ENCODE measurements at places on chromosomes 2 and 18. TPM values are rescaled to one million over a fixed set of nuclear protein-coding genes. Genes with fewer than 3 reads are reported as not detected.

DNA sequence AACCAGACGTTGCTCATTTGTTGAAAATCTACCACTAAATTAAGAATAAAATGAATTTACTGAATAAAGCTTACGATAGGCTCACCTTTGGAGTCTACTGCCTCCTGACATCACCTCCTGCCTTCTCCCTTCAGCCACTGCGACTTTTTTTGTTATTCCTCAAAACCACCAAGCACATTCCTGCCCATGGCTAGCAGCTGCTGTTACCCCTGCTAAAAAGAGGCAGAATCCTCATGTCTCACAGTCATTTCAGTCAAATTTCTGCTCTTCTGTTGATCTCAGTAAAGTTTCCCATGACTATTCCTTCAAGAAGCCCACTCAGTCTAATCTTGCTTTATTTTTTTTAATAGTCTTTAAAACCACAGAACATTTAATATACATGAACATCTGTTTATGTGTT is 40.8 kb upstream of the ANKRD62 start:
- DNase-seq, result no peak

- DNase-seq, result no peak
Measured at GRCh38 chr2:195252018-195252417, 405.0 kb upstream of the SLC39A10 start.

- no peak for DNase-seq
Measured at GRCh38 chr2:239858179-239858578, 167.0 kb downstream of the NDUFA10 start.

DNA sequence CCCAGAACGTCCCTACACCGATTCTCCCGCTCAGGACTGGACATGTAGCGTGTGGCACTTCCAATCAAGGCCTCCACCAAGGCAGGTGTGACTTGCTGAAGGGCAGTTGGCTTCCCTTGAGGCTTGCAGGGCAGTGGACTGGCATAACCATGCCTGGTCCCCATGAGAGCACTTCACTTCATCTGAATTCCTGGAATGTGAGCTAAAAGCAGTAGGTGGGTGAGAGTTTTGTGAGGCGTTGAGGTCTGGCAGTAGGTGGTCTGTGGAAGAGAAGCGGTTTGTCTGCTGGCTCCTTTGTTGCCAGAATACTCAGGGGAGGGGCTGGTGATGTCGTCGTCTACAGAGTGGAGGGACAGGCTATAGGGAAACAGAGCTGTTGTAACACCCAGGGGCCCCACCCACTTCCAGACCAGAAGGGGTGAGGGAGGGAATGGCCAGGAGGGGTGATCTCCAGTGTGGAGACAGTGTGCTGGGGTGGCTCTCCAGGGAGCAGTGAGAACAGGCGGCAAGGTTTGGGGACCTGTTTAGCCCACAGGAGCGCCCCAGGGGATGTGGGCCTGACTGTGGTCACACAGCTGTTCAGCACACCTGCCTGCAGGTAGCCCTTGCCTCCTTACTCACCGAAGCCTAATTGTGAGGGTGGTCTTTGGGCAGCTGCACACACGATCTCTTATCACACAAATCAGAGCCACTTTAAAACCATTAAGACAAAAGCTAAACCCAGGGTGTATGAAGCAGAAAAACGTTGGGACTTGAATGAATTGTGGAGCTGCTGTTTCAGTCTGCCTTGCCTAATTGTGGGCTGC is 21.5 kb upstream of the ALKAL2 start:
- DNase-seq, result no peak

DNA sequence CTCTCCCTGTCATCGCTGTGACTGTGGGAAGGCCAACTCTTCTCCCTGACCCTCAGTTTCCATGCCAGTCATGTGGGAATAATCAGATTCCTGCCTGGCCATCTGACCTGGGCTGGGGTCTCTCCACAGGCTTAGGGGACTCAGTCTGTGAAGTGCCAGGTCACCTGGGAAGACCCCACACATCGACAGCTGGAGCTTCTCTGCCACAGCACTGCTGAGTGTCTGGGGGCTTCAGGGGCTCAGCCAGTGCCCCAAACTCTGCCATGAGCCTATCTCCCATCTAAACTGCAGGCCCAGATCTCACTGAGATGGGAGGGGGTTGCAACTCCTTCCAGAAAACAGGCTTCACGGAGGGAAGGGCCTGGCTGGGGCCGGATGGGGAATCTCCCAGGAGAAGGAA is 42.0 kb upstream of the OTOS start:
- no peak for DNase-seq

GRCh38 chr2:216842636-216843035 is 17.2 kb downstream of the TNP1 start:
- no peak for DNase-seq

- no peak for DNase-seq
Measured at GRCh38 chr2:39514825-39515224, 77.7 kb upstream of the MAP4K3 start.

DNA sequence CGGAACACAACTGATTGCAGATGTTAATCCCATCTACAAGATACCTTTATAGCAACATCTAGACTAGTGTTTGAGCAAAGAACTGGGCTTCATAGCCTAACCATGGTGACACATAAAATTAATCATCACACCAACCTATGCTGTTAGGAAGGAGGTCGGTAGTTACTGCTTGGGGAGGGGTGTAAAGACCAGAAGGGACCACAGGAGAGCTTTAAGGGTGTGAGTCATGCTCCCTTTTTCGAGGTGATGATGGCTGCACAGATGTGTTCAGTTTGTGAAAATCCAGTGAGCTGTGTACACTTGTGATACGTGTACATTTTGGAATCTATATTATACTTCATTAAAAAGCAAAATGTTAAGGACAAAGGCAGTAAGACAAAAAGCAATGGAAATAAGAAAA is 4.6 kb upstream of the SEH1L start:
- no peak for DNase-seq

- no peak for DNase-seq
Measured at GRCh38 chr2:217228732-217229131, 368.9 kb upstream of the TNP1 start.

GRCh38 chr2:50791271-50791670 is 240.7 kb downstream of the NRXN1 start:
- DNase-seq, result no peak

DNA sequence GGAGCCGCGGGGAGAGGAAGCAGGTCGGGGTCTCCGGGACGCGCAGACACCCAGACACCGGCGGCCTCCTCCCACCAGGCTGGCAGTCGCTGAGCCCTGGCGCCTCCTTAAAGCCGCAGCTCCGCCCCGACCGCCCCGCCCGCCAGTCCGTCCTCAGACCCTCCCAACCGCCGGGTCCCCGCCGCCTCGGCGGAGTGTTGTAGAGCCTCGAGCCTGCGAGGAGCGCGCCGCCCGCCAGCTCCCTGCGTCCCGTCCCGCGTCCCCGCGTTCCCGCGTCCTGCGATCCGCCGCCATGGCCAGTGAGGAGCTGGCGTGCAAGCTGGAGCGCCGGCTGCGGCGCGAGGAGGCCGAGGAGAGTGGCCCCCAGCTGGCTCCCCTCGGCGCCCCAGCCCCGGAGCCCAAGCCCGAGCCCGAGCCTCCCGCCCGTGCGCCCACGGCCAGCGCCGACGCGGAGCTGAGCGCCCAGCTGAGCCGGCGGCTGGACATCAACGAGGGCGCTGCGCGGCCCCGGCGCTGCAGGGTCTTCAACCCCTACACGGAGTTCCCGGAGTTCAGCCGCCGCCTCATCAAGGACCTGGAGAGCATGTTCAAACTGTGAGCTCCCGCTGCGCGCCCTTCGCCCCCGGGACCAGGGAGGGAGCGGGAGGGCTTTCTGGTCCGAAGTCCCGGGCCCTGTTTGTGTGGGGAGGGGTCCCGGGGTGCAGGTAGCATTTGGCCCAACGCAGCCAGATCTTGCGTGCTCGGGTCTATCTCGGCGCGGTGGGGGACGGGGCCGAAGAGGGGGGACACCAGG is at the start of gene EFHD1:
Gene EFHD1, plus strand, starts transcription at position 192 of the 793 bp plus-strand sequence. Its CDS starts 101 bp downstream, at position 293.
- no peak for DNase-seq

DNA sequence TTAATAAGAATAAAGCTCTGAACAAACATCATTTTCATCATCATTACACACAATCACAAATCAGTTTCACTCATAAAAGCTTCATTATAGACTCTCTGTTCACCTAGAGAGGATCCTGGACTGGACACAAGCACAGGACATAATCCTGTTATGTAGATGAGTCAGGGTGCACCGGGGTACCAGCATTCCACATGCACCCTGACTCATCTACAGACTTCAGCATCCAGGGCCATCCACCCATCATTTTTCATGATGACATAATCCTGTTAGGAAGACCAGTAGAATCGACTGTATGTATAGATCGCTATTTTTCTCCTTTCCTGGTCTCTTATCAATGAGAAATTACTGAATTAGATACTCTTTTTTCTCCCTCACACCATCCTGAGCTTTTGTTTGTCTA is 73.7 kb upstream of the PIK3C3 start:
- DNase-seq, result peak; percentile 55

- DNase-seq, result no peak
Measured at GRCh38 chr2:97740590-97741182, 27.3 kb downstream of the ZAP70 start.

DNA sequence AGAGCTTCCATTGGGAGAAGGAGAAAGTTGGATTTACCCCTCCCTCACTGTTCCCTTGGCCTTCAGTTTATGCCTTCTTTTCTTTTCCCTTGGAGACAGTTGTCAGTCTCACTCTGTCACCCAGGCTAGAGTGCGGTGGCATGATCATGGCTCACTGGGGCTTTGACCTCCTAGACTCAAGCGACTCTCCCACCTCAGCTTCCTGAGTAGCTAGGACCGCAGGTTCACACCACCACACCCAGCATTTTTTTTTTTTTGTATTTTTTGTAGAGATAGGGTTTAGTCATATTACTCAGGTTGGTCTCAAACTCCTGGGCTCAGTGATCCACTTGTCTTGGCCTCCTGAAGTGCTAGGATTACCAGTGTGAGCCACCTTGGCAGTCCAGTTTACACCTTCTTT is 49.9 kb downstream of the SLC9A4 start:
- DNase-seq, result no peak

DNA sequence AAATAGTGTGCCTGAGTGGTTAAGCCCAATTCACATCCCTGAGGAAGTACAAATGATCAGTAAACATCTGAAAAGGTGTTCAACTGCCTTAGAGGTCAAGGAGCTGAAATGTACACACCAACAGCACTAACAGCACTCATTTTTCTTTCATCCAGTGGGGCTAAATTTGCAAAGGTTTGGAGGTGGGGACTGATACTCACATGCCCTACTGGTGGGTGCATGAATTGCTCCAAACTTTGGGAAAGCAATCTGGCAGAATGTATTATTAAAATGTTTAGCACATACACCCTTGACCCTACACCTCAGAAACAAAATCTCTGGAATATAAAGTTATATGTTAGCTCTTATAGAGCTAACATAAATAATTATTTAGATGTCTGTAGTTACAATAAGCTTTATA is 19.0 kb upstream of the FAM178B start:
- no peak for DNase-seq

DNA sequence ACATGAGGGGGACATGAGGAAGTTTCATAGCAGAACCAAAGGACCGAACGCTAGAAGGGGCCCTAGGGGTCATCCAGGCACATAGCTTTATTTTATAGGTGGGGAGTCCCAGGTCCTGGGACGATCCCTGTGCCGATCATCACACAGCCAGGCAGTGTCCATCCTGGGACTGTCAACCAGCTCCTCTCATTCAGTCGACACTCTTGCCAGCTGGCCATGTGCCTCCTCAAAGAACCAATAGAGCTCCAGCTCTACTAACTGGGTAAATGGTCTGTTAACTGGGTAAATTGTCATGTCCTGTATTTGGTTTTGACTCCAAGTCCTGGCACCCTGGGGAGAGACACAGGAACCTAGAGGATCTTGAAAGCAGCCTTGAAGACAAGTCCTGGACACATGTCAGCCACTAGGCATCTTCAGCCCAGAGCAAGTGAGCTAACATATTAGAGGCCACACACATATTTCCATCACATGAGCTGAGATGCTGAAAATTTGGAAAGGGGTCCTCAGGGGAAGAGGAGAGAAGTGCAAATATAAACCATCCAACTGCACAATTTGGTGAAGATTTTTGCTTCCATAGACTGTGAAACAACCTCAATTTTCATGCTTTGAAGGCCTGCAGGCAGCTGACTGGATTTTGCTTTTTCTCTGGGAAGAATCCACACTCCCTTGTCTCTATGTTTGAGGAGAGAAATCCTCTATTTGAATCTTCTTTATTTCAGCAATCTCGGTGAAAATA is 361.1 kb upstream of the SLC14A2 start:
- DNase-seq, result no peak

GRCh38 chr2:37615804-37616676 is 55.4 kb downstream of the CDC42EP3 start:
- DNase-seq, result no peak

GRCh38 chr2:144102386-144102785 is 417.5 kb downstream of the ZEB2 start:
- peak; percentile 84 for DNase-seq

ANKRD39 gene
- total RNA-seq, result 10.6 TPM

ARHGEF33 gene
- 0.37 TPM for total RNA-seq

PRKAG3 gene
- total RNA-seq, result not detected

BUB1 gene
- total RNA-seq, result 55.9 TPM

DUSP2 gene
- 1.9 TPM for total RNA-seq

CWC22 gene
- 17.1 TPM for total RNA-seq

RAB6C gene
- total RNA-seq, result not detected

ANTXR1 gene
- total RNA-seq, result 31.0 TPM

SPC25 gene
- 15.4 TPM for total RNA-seq

MFF gene
- 72.3 TPM for total RNA-seq

Data from foreskin keratinocyte (primary cell).